ENCODE measurements at places on chromosomes 7 and 10.
A peak's percentile ranks its signal among the peaks of the same experiment; 100 is the strongest.

- no peak for DNase-seq
Observed at GRCh38 chr7:46603780-46604179, 682.7 kb upstream of the IGFBP3 start.

GRCh38 chr7:105916603-105917002 is 40.2 kb upstream of the ATXN7L1 start:
- DNase-seq = peak; percentile 51

GRCh38 chr10:43260117-43260761 is 6.6 kb downstream of the RASGEF1A start:
- DNase-seq = no peak

- no peak for DNase-seq
Observed at GRCh38 chr10:123140983-123141390, 5.2 kb downstream of the HMX3 start.

- no peak for DNase-seq
Observed at GRCh38 chr10:6990891-6991290, 410.8 kb upstream of the PRKCQ start.

GRCh38 chr10:79403441-79404230 is 41.8 kb downstream of the ZCCHC24 start:
- DNase-seq = no peak

GRCh38 chr10:91391920-91392319 is 18.2 kb upstream of the HECTD2 start:
- no peak for DNase-seq

- DNase-seq = no peak
Observed at GRCh38 chr10:71395621-71396020, 1.1 kb upstream of the CDH23 start.

GRCh38 chr10:35613597-35614226 is 8.6 kb downstream of the GJD4 start:
- DNase-seq = no peak

DNA sequence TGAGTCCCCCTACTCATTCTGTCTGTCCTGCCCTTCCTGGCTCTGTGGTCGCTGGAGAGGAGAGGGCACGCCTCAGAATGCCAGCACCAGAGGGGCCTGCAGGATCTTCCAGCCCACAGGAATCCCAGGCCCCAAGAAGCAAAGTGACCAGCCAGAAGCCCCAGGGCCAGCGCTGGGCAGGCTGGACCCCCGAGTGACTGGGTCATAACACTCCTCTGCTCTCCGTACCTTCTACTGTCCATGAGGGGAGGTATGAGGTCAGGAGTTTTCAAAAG is 102.6 kb upstream of the GPR26 start:
- no peak for DNase-seq

DNA sequence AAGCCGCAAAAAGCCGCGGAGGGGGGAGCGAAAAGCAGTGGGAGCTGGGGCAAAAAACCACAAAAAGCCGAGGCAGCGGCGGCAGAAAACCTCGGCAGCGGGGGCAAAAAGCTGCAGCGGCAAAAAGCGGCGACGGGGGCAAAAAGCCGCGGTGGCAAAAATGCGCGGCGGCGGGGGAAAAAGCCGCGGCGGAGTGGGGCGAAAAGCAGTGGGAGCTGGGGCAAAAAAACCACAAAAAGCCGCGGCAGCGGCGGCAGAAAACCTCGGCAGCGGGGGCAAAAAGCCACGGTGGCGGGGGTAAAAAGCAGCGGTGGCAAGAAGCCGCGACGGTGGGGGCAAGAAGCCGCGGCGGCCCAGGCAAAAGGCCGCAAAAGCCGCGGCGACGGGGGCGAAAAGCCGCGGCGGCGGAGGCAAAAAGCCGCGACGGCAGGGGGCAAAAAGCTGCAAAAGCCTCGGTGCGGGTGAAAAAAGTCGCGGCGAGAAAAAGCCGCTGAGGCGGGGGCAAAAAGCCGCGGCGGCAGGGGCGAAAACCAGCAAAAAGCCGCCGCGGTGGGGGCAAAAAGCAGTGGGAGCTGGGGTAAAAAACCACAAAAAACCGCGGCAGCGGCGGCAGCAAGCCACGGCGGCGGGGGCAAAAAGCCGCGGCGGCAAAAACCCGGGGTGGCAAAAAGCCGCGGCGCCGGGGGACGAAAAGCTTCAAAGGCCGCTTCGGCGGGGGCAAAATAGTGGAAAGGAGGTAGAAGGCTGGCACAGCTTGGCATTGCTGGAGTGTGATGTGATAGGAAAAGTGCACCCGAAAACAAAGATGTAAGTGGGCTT is 135.9 kb downstream of the ZNF92 start:
- no peak for DNase-seq

DNA sequence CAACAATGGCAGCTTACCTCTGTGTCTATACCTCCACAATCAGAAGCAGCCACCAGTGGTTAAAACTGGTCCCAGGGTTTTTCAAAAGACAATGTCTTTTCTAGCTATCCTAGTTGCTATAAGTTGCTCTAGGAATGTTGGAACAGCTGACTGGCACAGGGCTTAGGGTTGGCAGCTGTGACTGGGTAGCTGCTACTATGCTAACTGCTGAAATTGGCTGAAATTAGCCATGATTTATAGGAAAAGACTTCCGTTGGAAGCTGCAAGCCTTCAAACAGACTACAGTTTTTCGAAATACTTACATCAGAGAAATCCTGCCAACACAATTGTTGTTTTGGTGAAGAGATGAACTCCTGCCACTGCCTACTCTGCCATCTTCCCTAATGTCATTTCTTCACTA is 102.3 kb downstream of the MKX start:
- no peak for DNase-seq

- DNase-seq = peak; percentile 33
Observed at GRCh38 chr10:67763499-67764011, 67.6 kb upstream of the CTNNA3 start.

GRCh38 chr7:92095380-92095779 is 38.9 kb downstream of the CYP51A1 start:
- DNase-seq = no peak

- no peak for DNase-seq
Observed at GRCh38 chr7:118040562-118040961, 143.4 kb upstream of the LSM8 start.

DNA sequence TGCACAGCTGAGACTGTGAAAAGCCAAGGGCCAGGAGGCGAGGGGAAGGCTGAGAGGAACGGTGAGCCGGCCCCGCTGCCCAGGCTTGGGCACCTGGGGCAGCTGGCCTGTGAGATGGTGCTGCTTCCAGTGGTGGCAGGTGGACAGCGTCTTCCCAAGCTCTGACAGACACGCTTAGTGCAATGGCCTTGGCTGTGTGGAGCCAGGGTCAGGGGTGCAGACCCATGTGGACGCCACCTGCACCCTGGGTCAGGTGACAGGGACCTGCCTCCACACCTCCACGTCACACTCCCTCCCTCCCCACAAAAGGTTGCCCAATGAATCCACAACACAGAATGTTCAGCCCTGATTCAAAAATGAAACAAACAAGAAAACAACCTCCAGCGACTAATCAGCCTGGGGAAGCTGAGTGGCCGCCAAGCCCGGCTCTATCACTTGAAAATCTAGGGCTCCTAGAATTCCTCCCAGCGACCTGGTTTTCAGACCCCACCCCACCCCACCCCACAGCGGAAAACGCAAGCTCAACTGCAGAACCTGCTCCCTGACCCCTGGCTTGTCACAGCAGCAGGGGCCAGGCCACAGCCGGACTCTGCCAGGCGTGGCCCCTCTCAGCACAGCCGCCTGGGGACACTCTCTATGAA is 54.3 kb downstream of the PRKAG2 start:
- DNase-seq = no peak

GRCh38 chr10:77074104-77074624 is 563.4 kb downstream of the KCNMA1 start:
- DNase-seq = no peak

GRCh38 chr7:18361756-18362155 is 133.8 kb upstream of the HDAC9 start:
- DNase-seq = no peak

- DNase-seq = no peak
Observed at GRCh38 chr10:56624082-56624481, 263.0 kb upstream of the ZWINT start.

GRCh38 chr10:15595260-15595659 is 124.5 kb downstream of the ITGA8 start:
- no peak for DNase-seq

Data from fibroblast of skin of left quadriceps (primary cell).